Foreskin keratinocyte (primary cell): ENCODE measurements at places on chromosomes 5 and 9. TPM values are rescaled to one million over a fixed set of nuclear protein-coding genes. Genes with fewer than 3 reads are reported as not detected.

DNA sequence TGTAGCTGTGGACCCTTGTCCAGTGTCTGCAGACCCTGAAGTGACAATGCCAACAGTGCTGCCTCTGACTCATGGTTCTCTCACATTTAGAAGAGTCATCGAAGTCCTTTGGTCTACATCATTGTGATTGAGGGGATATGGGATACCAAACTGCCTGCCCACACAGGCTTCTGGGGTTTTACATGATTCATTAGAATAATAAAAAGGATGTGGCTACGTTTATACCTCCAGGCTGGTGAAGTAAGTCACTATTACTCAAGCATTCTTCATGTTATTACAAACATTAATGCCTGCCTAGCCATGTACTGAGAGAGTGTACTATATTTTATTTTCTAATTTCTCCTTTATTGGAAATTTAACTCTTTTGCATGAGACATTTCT is 365.7 kb downstream of the SPATA31D1 start:
- peak; percentile 94 for DNase-seq

- DNase-seq = no peak
These were observed 54.3 kb downstream of the TMC1 start for GRCh38 chr9:72575666-72576065.

GRCh38 chr9:137912671-137913070 is 35.1 kb downstream of the CACNA1B start:
- no peak for DNase-seq

DNA sequence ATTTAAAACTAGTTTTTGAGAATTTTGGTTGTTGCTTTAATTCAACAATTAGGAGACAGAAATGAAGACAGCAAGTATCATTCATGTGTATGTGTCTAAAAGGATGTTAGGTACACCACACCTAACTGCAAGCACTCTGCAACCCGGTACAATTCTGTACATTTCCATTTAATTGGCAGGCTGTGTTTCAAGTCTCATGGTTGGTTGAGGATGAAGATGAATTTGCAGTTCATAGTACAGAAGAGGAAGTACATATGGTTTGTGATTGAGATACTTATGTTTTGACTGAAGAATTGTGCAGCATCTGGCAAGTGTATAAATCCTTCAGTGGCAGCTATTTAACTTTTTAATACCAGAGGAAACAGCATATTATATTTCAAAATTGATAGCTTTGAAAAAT is 628.7 kb upstream of the ZNF608 start:
- DNase-seq = no peak

GRCh38 chr9:125890826-125891225 is 143.7 kb downstream of the PBX3 start:
- no peak for DNase-seq

DNA sequence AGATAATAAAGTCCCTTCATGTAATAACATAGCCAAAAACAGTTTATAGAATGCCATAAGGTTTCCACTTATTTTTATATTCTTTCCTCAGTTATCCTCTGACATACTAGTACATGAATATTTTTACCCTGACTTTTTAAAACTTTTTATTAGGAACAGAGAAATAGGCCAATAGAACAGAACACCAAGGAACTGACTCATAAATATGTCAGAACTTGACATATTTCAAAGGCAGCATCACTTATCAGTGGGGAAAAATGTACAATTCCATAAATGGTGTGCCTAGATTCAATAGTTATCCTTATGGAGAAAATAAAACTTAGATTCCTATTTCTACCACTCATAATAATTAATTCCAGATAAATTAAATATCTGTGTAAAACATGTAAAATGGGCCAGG is 9.4 kb downstream of the STARD4 start:
- DNase-seq = peak; percentile 63

- DNase-seq = no peak
These were observed 1553.5 kb upstream of the C9orf72 start for GRCh38 chr9:29126783-29127182.

GRCh38 chr9:7533376-7534090 is 266.0 kb downstream of the DMAC1 start:
- no peak for DNase-seq

DNA sequence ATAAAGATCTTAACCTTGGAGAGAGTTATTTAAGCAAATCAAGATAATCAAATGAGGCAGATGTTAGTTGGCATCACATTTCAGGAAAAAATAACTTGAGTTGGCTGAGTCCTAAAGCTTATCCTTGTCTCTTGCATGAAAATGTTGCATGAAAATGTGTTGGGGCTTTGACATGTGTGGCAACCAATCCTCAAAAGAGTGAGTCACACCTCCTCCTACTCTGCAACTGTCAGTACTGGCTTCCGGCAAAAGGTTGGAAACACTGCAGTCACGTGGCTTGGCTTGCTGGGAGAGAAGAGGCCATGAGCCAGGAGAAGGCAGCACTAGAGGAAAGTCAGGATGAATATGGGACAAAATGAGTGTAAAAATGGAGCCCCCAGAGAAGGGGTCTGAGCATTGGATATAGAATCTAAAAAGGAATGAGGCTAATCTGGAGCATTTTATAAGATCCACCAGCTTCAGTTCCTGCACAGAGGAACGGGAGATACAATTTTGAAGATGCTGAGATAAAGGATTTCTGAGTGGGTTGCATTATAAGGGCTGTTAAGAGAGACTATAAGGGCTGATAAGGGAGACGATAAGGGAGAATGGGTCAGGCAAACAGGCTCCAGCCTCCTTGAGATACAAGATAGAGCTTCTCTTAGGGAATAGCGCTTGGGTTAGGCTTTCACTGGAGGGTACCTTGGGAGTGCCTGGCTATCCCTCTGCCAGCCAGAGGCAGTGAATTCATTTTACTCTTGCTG is 43.1 kb downstream of the SPATA31D1 start:
- peak; percentile 80 for DNase-seq

DNA sequence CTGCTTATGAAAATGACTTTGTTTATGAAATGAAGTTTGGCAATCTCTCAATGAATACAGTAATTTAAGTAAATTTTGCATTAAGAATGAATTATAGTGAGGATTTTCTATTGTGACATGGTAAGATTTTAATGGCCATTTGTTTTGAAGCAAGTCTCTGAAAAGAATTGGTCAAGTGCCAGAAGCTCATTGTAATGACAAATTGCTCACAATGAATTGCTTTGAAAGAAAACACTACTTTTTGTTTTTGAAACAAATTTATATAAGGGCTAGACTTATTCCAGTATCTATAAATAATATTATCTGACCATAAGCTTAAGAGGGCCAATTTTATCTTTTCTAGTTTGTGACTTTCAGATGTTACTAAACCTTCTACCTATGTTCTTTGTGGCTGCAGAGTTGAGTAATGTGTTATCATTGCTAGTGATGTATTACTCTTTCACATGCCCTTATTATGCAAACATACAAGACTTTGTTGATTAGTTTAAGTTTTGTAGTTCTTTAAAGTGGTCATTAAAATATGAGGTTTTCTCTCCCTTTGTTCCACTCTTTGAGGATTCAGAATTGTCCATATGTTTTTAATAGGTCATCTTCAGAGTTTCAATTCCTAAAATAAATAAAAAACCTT is 93.0 kb upstream of the ZNF608 start:
- no peak for DNase-seq

GRCh38 chr9:94480205-94480604 is 74.7 kb upstream of the PCAT7 start:
- no peak for DNase-seq

DNA sequence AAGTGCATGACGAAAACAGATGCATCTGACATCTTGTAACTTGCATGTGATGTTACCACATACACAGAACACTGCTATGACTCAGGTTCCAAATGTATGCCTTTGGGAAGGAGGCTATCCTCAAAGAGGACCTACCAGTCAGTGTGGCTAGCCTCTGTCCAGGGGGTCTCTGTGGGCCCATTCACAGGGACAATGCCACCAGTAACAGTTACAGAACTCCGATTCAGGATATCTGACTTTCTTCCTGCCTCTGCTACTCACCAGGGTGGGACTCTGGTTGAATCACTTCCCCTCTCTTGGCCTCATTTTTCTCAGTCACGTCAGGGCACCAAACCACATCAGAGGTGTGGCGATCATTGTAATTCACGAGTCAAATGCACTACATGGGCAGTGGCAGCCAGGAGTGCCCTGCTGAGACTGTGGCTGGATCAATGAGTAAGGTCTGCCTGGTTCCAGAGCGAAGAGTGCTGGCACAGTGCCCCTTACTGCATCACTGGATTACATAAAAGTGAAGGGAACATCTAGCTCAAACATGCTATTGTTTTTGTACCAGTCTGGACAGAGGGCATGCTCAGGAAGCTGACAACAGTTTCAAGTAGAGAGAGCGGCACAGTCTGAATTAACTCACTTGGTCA is 13.2 kb downstream of the ATOX1 start:
- peak; percentile 97 for DNase-seq

GRCh38 chr5:81850501-81851357 is 99.8 kb upstream of the SSBP2 start:
- DNase-seq = no peak

DNA sequence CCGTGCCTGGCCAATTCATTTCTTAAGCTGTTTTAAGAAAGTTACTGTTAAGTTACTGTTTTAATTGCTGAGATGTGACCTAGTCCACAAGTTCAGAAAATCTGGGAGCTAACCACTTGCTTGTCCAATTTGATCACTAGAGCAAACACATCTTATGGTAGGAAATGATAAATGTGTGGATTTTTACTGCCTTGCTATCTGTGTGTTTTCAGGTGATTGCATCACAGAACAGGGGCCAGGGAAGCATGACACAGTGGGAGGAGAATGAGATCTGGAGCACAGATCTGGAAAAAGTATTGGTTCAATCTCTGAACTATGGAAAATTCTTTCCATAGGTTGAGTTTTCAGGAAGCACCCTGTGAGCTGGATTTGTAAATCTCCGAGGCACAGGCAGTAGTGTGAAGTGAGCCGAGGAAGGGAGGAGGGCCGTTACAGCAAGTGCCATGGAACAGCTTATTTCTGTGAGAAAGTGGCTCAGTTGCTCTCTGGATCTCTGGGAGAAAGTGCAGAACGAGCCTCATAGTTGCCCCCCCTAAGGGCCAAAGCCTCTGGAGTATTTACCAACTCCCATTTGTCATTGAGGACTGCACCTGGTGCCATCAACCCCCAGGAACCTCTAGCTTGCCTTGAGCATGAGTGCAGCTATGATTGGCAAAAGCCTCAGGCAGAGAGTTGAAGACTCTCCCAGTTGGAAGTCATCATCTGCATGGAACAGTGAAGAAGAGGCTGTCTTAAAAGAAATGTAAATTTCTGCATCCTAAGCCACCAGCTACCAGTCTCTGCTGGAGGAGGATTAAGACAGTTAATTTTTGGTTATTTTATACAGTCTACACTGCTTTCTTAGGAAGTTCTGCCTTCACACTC is 161.8 kb upstream of the CLINT1 start:
- no peak for DNase-seq

GRCh38 chr9:115640887-115641286 is 512.7 kb upstream of the PAPPA start:
- peak; percentile 94 for DNase-seq

- DNase-seq = no peak
These were observed 811.6 kb downstream of the TLE4 start for GRCh38 chr9:80383331-80383730.

DNA sequence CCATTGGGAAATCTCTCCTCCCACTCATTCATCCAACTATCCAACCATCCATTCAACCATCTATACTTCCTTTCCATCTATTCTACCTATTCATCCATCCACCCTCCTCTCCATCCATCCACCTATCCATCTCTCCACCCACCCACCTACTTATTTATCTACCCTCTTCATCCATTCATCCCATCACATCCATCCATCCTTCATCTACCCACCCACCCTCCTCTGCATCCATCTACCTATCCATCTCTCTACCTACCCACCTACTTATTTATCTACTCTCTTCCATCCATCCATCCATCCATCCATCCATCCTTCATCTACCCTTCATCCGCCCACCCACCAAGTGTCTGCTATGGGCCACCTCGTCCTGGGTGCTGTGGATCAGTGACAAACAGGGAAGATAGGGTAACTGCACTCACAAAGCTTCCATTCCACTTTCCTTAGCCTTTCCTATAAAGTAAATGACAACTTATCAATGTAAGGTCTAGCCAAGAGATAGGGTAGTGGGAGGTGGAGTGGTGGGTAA is 96.8 kb upstream of the PANK3 start:
- DNase-seq = no peak

- no peak for DNase-seq
These were observed 252.4 kb downstream of the ARRDC3 start for GRCh38 chr5:91130759-91131158.

GRCh38 chr9:114389612-114390368 is 2.0 kb upstream of the AKNA start:
- DNase-seq = no peak

- no peak for DNase-seq
These were observed 367.8 kb upstream of the SPATA31A5 start for GRCh38 chr9:60546406-60546805.

- no peak for DNase-seq
These were observed 175.8 kb downstream of the CACNA1B start for GRCh38 chr9:138053321-138053868.

GRCh38 chr5:32708949-32709348 is 2.2 kb upstream of the NPR3 start:
- no peak for DNase-seq

DNA sequence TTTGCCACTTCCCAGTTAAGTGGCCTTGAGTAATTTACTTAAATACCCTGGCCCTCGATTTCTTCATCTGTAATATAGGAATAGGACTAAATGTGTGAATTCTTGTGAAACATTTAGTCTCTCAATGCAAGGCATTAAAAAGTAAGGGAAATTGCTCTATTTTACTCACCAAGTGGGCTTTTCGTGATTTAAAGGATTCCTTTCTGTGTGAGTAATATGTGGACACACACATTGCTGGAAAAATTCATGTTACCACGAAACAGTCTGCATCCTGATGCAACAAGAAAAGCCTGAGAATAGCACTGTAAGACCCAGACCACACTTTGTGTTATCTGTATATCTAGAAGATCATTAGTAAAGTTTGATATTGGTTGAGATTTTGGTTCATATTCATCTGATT is 1243.0 kb upstream of the CDH9 start:
- peak; percentile 54 for DNase-seq

GDA gene
- polyA plus RNA-seq = 0.49 and 0.68 TPM in 2 replicates

SOX30 gene
- polyA plus RNA-seq = 0.02 TPM in 1 of 2 replicates, not detected in the other

CATSPER3 gene
- polyA plus RNA-seq = 0.21 and 0.31 TPM in 2 replicates

LIX1 gene
- not detected in 2 replicates for polyA plus RNA-seq

ANAPC2 gene
- polyA plus RNA-seq = 16.4 and 17.2 TPM in 2 replicates

ARHGEF28 gene
- polyA plus RNA-seq = 38.0 and 55.7 TPM in 2 replicates

PRR16 gene
- polyA plus RNA-seq = not detected in 2 replicates

GDF9 gene
- 0.03 and 0.08 TPM in 2 replicates for polyA plus RNA-seq

NDFIP1 gene
- 25.0 and 26.4 TPM in 2 replicates for polyA plus RNA-seq

KCNN2 gene
- polyA plus RNA-seq = 0.06 and 0.11 TPM in 2 replicates

CBY3 gene
- polyA plus RNA-seq = not detected in 2 replicates

SQSTM1 gene
- 109 and 123 TPM in 2 replicates for polyA plus RNA-seq

TAF1L gene
- polyA plus RNA-seq = not detected in 2 replicates

SPATA31A3 gene
- polyA plus RNA-seq = not detected in 2 replicates
